Airway epithelial cell (primary cell): ENCODE measurements at places on chromosomes 7 and 10. TPM values are rescaled to one million over a fixed set of nuclear protein-coding genes. Genes with fewer than 3 reads are reported as not detected.

ANXA11 gene
- 84.6 and 99.6 TPM in 2 replicates for total RNA-seq

ZNF92 gene
- 3.9 and 4.3 TPM in 2 replicates for total RNA-seq

TFAM gene
- 20.0 and 25.1 TPM in 2 replicates for total RNA-seq

UPP1 gene
- total RNA-seq = 79.9 and 81.5 TPM in 2 replicates

PRTFDC1 gene
- total RNA-seq = 2.7 and 2.8 TPM in 2 replicates

TCERG1L gene
- total RNA-seq = not detected in 2 replicates

ADAM22 gene
- 0.05 and 0.07 TPM in 2 replicates for total RNA-seq

UCMA gene
- total RNA-seq = not detected in 2 replicates
